ENCODE measurements at places on chromosomes 5 and 9. TPM values are rescaled to one million over a fixed set of nuclear protein-coding genes. Genes with fewer than 3 reads are reported as not detected.

The GLT6D1 gene
- total RNA-seq: not detected

The WNT8A gene
- not detected for total RNA-seq

The PRKAA1 gene
- total RNA-seq: 75.0 TPM

The GDF9 gene
- total RNA-seq: not detected

The SLC27A6 gene
- total RNA-seq: not detected

The SH3TC2 gene
- 7.4 TPM for total RNA-seq

The SLC22A4 gene
- 5.2 TPM for total RNA-seq

The DDX4 gene
- not detected for total RNA-seq

The CTXN3 gene
- not detected for total RNA-seq

The EPB41L4A gene
- 7.0 TPM for total RNA-seq

The ARL14EPL gene
- not detected for total RNA-seq

The GNA14 gene
- 8.3 TPM for total RNA-seq

The LECT2 gene
- total RNA-seq: not detected

The COL23A1 gene
- total RNA-seq: not detected

The SH2D3C gene
- total RNA-seq: 2.6 TPM

The CDO1 gene
- 0.72 TPM for total RNA-seq

The LCN9 gene
- total RNA-seq: not detected

The LMNB1 gene
- 24.5 TPM for total RNA-seq

The SPINK9 gene
- total RNA-seq: not detected

The IL9 gene
- total RNA-seq: not detected

The ADAMTS13 gene
- 1.5 TPM for total RNA-seq

The PCDH1 gene
- total RNA-seq: 14.8 TPM

The ROR2 gene
- 33.4 TPM for total RNA-seq

The PCDHB15 gene
- 1.8 TPM for total RNA-seq

The PCDHB16 gene
- total RNA-seq: 0.54 TPM

The GTF3C4 gene
- 14.1 TPM for total RNA-seq

The PLAC8L1 gene
- not detected for total RNA-seq

The TAF1L gene
- not detected for total RNA-seq

The SNCB gene
- total RNA-seq: not detected

The FLT4 gene
- under 0.01 TPM for total RNA-seq

The SLC46A2 gene
- total RNA-seq: not detected

The OLFML2A gene
- total RNA-seq: 0.49 TPM

The FCN2 gene
- not detected for total RNA-seq

The THBS4 gene
- total RNA-seq: 0.16 TPM

The CAMK2A gene
- total RNA-seq: not detected

The WDR38 gene
- total RNA-seq: not detected

The NOTCH1 gene
- 30.1 TPM for total RNA-seq

The CTNND2 gene
- not detected for total RNA-seq

The TRPM6 gene
- total RNA-seq: 0.32 TPM

The KDM3B gene
- total RNA-seq: 15.7 TPM

The ANKRA2 gene
- total RNA-seq: 21.1 TPM
